ENCODE measurements at places on chromosomes 6 and 20. TPM values are rescaled to one million over a fixed set of nuclear protein-coding genes. Genes with fewer than 3 reads are reported as not detected.

WFDC5 gene
- total RNA-seq, result not detected

DNA sequence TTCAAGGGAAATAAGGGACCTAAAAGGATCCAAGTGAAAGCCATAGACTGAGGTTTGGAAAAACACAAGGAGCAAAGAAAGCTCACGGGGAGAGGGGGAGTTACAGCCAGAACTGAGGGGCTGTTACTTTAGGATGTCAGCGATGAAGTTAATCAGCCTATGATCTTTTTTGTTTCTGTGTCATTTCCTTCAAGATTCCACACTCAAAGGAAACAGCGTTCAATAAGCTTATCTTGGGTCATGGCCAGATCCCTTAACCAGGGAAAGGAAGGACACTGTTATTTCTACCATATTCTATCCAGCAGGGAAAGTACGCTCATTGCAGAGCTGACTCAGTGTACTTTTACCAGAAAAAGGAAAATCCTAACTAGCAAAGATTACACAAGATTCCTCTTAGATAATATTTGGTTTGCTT, 132.8 kb downstream of the PFDN4 start:
- DNase-seq, result no peak

DNA sequence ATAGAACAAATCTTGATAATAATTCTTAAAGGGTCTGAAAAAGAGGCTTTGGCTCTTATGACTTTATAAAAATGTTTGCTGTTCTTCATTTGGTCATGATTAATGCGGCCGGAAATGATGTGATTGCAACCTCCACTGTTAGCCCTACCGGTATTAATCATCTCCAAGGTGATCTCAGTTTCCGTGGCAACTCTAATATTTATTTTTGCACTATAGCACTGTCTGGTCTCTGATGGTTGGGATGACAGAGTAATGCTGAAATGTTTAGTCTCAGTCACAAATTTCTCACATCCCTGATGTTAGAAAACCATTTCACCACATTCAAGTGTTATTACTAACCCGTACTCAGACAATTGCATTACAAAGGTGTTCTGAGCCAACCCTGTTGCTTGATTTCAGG, 87.4 kb downstream of the TMEM200A start:
- DNase-seq, result no peak

GRCh38 chr6:154301839-154302752, 54.5 kb downstream of the IPCEF1 start:
- peak; percentile 90 for DNase-seq

PI3 gene
- not detected for total RNA-seq

GRCh38 chr6:145349950-145350510, 385.3 kb downstream of the EPM2A start:
- peak; percentile 72 for DNase-seq

STMND1 gene
- total RNA-seq, result not detected

DNA sequence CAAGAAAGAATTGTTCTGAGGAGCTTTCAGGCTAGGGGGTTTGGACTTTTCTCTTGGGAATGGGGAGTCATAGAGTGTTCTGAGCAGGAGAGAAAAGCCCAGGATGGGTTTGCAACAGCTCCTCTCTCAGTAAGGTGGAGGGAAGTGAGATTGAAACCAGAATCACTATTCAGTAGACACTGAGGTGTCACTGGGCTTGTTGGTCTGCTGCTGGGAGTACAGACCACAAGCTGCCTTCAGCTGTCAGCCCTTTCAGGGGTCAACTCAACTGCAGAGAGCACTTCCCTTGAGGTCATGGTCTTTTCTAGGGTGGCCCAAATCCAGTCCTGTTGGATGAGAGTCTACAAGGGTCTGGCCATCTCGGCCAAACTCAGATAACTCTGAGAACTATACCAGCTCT, 12.9 kb upstream of the FOXA2 start:
- DNase-seq, result no peak

BACH2 gene
- total RNA-seq, result 0.28 TPM

DNA sequence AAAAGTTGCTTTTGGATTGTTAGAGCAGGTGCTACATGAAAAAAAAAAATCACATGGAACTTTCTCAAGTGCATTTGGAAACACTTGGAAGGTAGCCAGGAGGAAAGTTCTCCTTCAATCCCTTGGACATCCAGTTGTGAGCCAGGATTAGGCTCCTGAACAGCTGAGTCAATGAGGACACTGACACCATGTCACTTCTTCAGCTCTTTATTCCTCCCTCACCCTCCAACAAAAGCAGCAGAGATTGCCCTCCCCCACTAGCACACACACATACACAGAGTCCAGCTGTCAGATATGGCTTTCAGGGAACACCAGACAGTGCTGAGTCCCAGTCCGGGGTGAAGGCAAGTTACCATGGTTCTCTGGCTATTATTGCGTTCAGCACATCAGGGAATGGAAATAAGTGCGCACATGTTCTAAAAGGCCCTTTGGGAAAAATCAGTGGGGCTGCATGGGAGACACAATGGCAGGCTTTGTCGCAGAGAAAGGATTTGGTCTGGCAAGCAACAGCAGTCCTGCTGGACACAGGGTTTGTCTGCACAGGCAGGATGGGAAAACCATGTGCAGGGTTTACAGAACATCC, 124.7 kb upstream of the MARCKS start:
- DNase-seq, result no peak

DNA sequence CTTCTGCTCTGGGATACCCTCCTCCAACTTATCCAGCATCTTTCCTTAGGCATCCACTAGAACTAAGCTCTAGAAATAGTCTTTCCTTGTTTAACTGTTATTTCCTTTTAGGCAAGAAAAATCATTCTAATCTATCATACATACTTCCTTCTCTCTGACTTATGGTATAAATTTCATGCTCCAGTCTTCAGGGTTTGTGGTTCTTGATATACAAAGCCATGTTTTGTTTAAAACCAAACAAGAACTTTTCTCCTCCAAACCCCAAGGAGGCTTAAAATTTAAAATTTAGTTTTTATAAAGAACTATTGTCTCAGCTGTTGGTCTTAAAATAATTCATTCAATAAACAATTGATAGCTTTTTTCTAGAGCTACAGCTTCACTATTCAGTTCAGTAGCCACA, 77.2 kb downstream of the CD164 start:
- DNase-seq, result no peak

GRCh38 chr20:16064989-16065707, 508.1 kb downstream of the KIF16B start:
- no peak for DNase-seq

MAP7 gene
- 0.21 TPM for total RNA-seq

GRCh38 chr6:82741996-82742385, 323.6 kb downstream of the UBE3D start:
- DNase-seq, result no peak

SKIC2 gene
- 79.2 TPM for total RNA-seq

- no peak for DNase-seq
These were observed 108.5 kb upstream of the NXT1 start for GRCh38 chr20:23242104-23242503.

- DNase-seq, result no peak
These were observed 62.3 kb upstream of the SNX9 start for GRCh38 chr6:157760589-157761330.

- no peak for DNase-seq
These were observed 6.5 kb upstream of the RAET1G start for GRCh38 chr6:149929422-149929821.

DNA sequence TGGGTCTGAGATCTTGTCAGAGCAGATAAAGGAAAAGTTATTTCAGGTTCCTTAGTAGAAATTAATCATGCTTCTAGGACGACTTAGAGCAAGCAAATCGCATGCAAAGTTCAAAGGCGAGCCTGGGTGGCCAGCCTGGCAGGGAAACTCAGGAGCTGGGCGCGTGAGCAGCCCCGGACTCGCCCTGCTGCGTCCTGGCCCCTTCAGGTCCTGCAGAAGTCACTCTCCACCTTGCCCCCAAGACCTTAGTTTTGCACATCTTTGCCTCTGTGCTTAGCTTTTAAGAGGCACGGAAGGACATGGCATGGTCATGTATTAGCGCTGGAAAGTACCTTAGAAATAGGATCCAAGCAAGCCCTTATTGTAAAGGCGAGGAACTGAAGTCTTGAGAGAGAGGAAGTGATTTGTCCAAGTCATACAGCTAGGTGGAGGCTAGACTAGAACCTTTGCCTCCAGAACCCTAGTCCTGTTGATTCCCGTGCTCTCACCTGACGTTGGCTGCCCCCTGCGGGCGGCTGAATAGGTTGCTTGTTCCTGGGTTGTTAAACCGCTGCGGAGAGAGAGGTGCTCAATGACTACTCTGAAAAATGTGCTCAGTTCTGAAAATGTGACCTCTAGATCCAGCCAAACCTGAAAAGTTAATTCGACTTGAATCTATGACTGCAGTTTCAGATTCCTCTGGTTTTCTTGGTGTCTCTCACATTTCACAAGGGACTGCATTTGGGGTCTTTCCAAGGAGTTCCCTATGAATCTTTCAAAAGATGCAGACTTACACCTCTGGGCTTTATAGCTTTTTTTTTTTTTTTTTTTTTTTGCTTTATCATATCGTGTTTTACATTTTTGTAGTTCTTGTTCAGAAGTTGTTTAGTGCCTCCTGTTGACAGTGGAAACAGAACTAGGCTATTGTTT, 2.7 kb downstream of the MYB start:
- no peak for DNase-seq

- DNase-seq, result no peak
These were observed 46.9 kb upstream of the POPDC3 start for GRCh38 chr6:105226598-105227294.

GRCh38 chr20:1265226-1265915, 723 bp upstream of the SNPH start:
- DNase-seq, result no peak

MYH7B gene
- total RNA-seq, result 0.13 TPM

TRIM40 gene
- total RNA-seq, result not detected
